ENCODE measurements at places on chromosomes 5 and 9.

GRCh38 chr9:108049026-108049607 lies 559.5 kb upstream of the KLF4 start:
- DNase-seq: no peak

- DNase-seq: no peak
Observed at GRCh38 chr9:136074706-136075105, 20.4 kb downstream of the NACC2 start.

- DNase-seq: no peak
Observed at GRCh38 chr5:54049144-54049543, 261.2 kb downstream of the ARL15 start.

- no peak for DNase-seq
Observed at GRCh38 chr5:107563959-107564544, 106.7 kb downstream of the EFNA5 start.
